ENCODE measurements at places on chromosomes 13 and 19.

DNA sequence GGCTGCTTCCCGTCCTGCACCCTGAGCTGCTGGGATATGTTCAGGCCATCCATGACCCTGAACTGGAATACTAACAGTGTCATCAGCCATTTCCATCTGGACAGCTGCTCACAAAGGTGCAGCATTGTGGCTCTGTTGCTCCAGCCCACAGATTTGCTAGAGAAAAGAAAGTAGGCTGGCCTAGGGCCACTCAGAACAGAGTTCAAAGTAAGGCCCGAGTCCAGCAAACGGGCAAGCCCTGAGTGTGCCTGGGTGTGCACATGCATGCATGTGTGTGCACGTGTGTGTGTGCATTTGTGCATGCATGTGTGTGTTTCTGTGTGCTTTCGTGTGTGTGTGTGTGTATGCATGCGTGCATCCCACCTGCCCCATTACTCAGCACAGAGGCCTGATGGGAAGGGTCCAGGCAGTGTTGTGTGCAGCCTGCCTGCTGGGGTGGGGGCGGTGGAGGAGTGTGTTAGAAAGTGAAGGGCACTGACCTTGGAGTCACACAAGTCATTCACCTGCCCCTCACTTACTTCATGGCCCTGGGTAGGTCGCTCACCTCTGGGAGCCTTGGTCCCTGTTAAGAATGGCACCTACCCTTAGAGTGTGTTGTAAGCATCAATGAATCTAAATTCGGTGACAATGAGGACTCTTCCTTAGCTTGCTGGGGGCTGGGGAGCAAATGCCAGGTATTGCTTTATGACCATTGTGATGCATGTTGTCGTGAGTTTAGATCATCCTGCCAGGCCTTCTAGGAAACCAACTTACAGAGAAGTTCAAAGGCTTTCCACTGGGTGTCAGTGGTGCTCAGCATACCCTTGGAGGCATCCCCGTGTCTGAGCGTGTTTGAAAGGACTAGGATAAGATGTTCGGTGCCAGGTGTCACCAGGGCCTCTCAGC is 53.2 kb downstream of the GPR12 start:
- H3K4me3 ChIP-seq = no peak overlapping the region
- H3K27ac ChIP-seq = no peak overlapping the region
- no peak for DNase-seq

DNA sequence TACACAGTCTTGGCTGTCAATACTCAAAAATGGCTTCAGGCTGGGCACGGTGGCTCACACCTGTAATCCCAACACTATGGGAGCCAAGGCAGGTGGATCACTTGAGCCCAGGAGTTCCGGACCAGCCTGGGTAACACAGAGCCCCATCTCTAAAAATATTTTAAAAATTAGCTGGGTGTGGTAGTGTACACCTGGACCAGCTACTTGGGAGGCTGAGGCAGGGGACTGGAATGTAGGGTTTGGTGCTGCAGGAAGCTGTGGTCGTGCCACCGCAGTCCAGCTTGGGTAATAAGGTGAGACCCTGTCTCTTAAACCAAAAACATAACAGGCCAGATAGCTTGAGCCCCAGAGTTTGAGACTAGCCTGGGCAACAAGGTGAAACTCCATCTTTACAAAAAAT is 6.7 kb upstream of the CHERP start:
- H3K27ac ChIP-seq = no peak overlapping the region
- H3K36me3 ChIP-seq = peaks cover 35% of the 10 kb centered on the region
- no peak for DNase-seq
- peaks cover 6% of the 10 kb centered on the region for H3K4me1 ChIP-seq
- H3K27me3 ChIP-seq = no peaks in the 10 kb centered on the region

DNA sequence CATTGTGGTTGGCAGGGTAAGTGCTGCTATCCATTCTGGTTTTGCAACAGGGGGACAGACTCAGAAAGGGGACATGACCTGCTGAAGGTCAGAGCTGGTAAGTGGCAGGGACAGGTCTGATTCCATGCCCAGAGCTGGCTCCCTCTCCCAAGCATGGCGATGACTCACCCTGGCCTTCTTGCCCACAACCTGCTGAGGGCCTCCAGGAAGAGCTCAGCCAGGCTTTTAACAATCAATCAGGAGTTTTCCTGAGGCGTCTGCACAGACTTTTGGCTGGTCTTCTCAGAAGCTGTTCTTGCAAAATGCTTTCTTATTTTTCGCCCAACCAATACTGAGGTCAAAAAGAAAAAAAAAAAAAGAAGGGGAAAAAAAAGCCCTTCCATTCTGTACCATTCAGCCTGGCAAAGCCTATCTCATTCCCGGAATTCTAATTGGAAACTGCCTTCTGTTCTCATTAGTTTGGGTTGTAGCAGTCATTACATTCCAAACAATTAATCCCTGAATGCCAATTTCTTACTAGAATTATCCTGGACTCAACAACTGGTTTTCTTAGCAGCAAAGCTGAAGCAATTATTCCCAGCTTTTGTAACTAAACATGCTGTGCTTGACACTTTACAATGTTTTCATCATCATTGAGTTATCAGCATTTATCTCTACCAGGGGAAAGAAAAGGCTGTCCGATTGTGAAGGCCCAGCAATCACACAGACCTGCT is 17.7 kb downstream of the SIAH3 start:
- peak; percentile 35 for DNase-seq
- peaks cover 10% of the 10 kb centered on the region for H3K4me1 ChIP-seq
- H3K27ac ChIP-seq = peak overlapping the region; percentile 37
- H3K4me3 ChIP-seq = no peak overlapping the region
- H3K27me3 ChIP-seq = no peaks in the 10 kb centered on the region

- no peak for DNase-seq
- no peaks in the 10 kb centered on the region for H3K27me3 ChIP-seq
- H3K4me1 ChIP-seq = peaks cover 36% of the 10 kb centered on the region
- H3K36me3 ChIP-seq = no peaks in the 10 kb centered on the region
- no peak overlapping the region for H3K27ac ChIP-seq
- no peak overlapping the region for H3K4me3 ChIP-seq
These were observed 2.0 kb upstream of the PTOV1 start for GRCh38 chr19:49848938-49849337.

DNA sequence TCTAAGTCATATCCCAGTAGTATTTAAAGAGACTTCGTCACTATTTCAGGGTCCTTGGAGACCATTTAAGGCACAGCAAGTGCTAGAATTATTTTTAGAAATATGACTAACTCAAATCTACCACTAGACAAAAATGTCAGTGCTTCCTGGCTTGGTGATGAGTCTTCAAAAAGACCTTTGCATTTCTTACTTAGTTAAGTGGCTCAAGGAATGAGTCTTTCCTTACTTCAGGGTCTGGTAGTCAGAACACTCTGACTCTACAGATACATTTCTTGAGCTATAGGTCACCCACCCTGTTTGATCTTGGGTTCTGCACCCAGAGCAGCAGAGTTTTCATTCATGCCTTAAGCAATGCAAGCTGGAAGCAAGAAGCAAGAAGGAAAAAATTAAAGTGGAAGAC is 191.0 kb upstream of the HTR2A start:
- no peak overlapping the region for H3K4me3 ChIP-seq
- no peaks in the 10 kb centered on the region for H3K27me3 ChIP-seq
- DNase-seq = no peak
- no peaks in the 10 kb centered on the region for H3K36me3 ChIP-seq

- no peak for DNase-seq
- H3K36me3 ChIP-seq = no peaks in the 10 kb centered on the region
- no peaks in the 10 kb centered on the region for H3K4me1 ChIP-seq
- H3K27me3 ChIP-seq = peaks cover 95% of the 10 kb centered on the region
These were observed 9.3 kb downstream of the CHST8 start for GRCh38 chr19:33630880-33631608.

DNA sequence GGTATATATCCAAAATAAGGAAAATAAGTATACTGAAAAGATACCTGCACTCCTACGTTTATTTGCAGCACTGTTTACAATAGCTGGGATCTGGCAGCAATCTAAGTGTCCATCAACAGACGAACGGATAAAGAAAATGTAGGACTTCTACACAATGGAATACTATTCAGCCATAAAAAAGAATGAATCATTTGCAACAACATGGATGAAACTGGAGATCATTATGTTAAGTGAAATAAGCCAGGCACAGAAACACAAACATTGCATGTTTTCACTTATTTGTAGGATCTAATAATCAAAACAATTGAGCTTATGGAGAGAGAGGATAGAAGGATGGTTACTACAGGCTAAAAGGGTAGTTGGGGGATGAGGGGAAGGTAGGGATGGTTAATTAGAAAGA is 494.0 kb downstream of the UQCRFS1 start:
- H3K27ac ChIP-seq = no peak overlapping the region
- H3K4me1 ChIP-seq = no peaks in the 10 kb centered on the region
- no peak for DNase-seq
- peaks cover 22% of the 10 kb centered on the region for H3K27me3 ChIP-seq

DNA sequence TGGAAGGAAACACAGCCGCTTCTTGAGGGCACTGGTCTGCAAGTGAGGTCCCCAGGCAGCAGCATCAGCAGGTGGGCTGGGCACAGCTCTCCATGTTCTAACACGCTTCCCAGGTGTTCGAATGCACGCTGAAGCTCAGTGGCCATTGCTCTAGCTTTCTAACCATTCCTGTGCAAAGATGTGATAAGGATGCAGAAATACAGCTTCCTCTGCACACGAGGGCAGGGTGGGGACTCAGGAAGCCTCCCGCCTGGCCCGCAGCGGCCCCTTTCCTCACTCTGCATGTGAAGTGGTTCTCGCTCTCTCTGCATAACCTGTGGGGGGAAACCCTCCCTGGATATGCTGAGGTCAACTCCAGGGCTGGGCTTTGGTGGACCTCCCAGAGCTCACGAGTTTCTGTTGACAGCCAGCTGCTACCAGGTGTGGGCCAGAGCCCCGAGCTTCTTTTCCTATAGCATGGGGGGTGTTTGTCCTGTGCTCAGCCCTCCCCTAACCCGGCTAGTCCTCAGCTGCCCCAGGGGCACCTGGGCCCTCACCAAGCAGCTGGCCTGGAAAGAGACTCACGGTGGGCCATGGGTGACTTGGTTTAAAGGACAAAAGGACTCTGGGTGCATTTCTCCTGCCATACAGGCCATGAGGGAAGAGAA is 168.2 kb downstream of the TEX29 start:
- no peaks in the 10 kb centered on the region for H3K36me3 ChIP-seq
- DNase-seq = no peak
- H3K4me1 ChIP-seq = no peaks in the 10 kb centered on the region
- H3K27ac ChIP-seq = no peak overlapping the region
- H3K4me3 ChIP-seq = no peak overlapping the region
- peaks cover 66% of the 10 kb centered on the region for H3K27me3 ChIP-seq

GRCh38 chr13:42174344-42175162 is 97.4 kb upstream of the AKAP11 start:
- H3K4me1 ChIP-seq = no peaks in the 10 kb centered on the region
- no peak overlapping the region for H3K4me3 ChIP-seq
- no peak overlapping the region for H3K27ac ChIP-seq
- DNase-seq = no peak

- H3K4me1 ChIP-seq = peaks cover 87% of the 10 kb centered on the region
- peak within 1 kb of the TSS; percentile 90 for H3K4me3 ChIP-seq
- peak within 1 kb of the TSS; percentile 100 for H3K27ac ChIP-seq
- H3K27me3 ChIP-seq = peaks cover 6% of the 10 kb centered on the region
These were observed at the start of gene ATP5F1D for GRCh38 chr19:1241417-1242095. Gene ATP5F1D (plus strand): TSS chr19:1241751. CDS start chr19:1241851, 100 bp downstream.

- H3K4me3 ChIP-seq = no peak overlapping the region
- no peaks in the 10 kb centered on the region for H3K27me3 ChIP-seq
- H3K27ac ChIP-seq = no peak overlapping the region
- no peaks in the 10 kb centered on the region for H3K4me1 ChIP-seq
- no peak for DNase-seq
- H3K36me3 ChIP-seq = no peaks in the 10 kb centered on the region
These were observed 89.2 kb downstream of the MZT1 start for GRCh38 chr13:72638059-72638815.

DNA sequence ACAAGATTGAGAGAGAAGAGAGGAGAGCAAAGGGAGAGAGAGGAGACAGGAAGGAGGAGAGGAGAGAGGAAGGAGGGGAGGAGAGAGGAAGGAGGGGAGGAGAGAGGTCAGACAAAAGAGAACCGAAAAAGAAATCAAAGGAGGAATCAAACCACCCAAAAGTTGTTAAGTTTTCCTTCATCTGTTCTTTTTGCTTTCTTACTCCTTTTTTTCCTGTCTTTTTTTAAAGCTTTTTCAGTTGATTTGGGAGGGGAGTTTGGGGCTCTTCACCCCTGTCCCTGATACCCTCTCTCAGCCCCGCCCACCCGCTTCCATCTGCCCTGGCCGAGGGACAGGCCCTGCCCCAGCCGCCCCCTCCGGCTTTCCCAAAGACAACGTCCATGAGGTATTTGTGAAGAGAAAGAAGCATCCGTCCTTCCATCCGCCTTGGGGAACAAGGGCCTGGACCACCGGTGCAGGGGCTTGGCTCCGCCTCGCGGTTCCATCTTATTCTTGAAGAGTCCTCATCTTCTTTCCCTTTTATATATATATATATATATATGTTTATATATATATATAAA is 13.3 kb downstream of the ZNF574 start:
- H3K36me3 ChIP-seq = no peaks in the 10 kb centered on the region
- peaks cover 15% of the 10 kb centered on the region for H3K4me1 ChIP-seq
- H3K4me3 ChIP-seq = peak overlapping the region; percentile 10
- no peaks in the 10 kb centered on the region for H3K27me3 ChIP-seq
- peak overlapping the region; percentile 52 for H3K27ac ChIP-seq

DNA sequence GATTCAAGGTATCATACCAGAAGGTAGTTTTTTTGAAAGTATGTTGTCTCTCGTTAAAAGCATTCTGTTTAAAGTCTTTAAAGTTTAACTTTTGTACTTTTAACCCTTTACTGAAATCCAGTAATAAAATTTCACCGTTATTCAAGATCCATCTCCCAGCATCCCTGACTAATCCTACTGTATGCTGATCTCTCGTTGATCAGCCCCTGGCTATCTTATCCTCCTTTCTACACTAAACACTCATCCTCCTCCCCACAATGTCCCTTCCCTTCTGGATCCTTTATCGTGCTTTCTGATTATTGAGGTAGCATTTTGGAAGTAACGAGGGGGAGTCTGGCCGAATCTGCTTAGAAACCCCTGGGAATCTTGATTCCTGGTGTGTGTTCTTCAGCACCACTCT is 1.3 kb downstream of the TPP2 start:
- H3K4me1 ChIP-seq = peaks cover 65% of the 10 kb centered on the region
- no peaks in the 10 kb centered on the region for H3K36me3 ChIP-seq
- DNase-seq = no peak
- H3K27me3 ChIP-seq = no peaks in the 10 kb centered on the region
- H3K27ac ChIP-seq = peak overlapping the region; percentile 96
- peak overlapping the region; percentile 92 for H3K4me3 ChIP-seq

GRCh38 chr19:10471909-10472308 is 31.2 kb downstream of the KEAP1 start:
- H3K4me1 ChIP-seq = no peaks in the 10 kb centered on the region
- no peaks in the 10 kb centered on the region for H3K27me3 ChIP-seq
- DNase-seq = no peak
- no peak overlapping the region for H3K27ac ChIP-seq
- H3K4me3 ChIP-seq = no peak overlapping the region
